Suprapubic skin (tissue), 4 donors: ENCODE measurements at places on chromosomes 16 and 17.

DNA sequence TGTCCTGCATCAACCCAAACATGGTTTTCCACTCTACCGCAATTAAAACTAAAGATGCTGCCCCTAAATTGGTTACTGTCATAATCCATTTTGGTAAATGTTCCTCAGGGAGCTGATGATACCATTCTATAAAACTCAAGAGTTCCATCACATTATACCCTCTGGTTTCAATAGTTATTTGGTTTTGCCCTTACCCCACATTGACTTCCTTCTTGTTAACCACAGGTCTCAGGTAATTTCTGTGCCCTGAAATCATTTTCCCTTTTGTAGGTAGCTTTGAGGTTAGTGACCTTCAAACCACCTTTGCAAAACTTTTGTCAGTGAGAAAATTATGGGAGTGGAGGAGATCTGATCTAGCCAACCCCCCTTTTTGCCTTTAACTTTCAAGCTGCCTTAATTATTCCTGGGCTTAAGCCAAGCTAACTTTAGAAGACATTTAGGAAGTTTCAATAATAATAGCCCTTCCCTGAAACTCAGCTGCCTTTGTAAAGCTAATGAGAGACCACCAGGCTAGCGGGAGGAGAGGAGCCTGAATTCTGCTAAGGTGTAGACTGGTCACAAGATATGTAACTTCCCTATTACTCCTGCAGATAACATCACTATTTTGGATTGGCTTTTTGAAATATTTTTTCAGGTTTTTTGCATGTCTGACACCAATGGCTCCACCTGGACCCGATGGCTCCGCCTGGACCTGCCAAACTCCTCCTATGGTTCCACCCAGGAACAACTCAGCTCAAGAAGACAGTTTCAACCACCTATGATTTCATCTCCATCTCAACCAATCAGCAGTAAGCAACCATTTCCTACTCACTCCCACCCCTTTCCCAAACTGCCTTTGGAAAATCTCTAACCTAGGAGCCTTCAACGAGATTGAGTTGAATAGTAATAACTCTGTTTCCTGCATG is 224.9 kb downstream of the HS3ST3B1 start:
- DNase-seq = no peak

GRCh38 chr17:32931686-32932085 is 3.7 kb downstream of the TMEM98 start:
- no peak for DNase-seq

- no peak for DNase-seq
These were observed 106.8 kb downstream of the BRIP1 start for GRCh38 chr17:61756561-61756960.

DNA sequence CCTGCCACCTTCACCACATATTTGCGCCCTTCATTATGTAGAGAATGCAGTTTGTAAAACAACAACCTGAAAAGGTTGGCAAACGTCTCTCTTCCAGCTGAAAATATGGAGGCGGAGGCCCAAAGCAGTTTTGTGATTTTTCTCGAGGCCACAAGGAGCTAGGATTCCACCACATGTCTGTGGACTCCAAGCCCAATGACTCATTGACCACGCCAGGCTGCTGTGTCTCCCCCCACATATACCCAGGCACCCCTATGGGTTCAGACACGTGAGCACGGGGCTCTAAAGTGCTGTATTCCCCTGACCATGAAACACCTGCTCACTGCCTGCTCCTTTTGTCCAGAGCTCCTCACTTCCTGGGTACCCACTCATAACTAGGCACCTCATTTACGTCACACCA is 121.4 kb upstream of the CDH5 start:
- DNase-seq = no peak

GRCh38 chr17:63438092-63439051 is 7.7 kb downstream of the CYB561 start:
- no peak for DNase-seq

GRCh38 chr17:67076290-67076689 is 31.9 kb downstream of the CACNG1 start:
- DNase-seq = no peak

DNA sequence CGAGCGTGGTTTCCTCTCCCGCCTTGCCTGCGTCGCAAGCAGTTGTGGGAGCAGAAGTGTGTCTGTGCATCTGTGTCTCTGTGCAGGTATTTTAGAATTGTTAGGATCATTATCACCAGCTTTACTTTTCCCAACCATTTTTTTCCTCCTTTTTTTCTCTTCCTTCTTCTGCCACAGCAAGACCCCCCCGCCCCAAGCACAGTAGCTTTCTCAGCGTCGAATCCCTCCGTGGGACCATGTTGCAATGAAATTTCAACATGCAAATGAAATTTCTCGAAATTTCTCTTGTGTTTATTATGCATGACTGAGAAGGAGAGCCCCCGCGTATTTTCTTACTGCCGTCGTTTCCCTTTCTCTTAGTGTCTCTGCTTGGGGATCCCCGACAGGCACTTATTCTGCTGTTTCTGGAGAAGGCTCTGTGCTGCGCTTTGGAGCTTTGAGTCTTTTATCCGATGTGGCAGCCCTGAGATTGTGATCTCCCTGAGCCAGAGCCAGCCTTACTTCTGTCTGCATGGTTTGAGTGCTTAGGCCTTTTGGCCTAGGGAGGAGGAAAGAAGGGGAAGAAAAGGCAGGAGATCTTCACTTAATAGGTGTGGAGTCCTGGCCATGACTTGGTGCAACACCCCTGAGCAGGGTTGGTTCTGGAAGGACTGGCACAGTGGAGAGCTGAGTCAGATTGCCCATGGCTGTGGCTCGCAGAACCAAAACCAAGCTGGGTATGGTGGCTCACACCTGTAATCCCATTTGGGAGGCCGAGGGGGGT is 5.0 kb downstream of the ARMC7 start:
- DNase-seq = no peak

DNA sequence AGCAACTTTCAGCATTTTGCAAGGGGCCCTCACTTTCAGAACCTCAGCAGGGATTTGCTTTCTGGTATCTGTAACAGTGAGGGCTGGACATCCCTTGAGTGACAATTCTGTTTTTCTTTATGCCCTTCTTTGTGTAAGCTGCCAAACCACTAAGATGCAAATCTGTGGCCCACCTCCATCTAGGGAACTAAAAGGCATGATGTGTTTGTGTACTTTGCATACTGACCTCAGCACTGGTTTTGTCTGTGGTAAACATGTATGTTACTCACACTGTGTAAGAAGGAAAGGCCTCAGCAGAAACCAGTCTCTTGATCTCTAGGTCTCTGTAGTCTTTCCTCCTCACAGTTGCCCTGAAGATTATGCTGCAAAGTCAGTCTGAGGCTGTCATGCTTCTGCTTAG is 396.6 kb upstream of the DYNLRB2 start:
- DNase-seq = no peak

DNA sequence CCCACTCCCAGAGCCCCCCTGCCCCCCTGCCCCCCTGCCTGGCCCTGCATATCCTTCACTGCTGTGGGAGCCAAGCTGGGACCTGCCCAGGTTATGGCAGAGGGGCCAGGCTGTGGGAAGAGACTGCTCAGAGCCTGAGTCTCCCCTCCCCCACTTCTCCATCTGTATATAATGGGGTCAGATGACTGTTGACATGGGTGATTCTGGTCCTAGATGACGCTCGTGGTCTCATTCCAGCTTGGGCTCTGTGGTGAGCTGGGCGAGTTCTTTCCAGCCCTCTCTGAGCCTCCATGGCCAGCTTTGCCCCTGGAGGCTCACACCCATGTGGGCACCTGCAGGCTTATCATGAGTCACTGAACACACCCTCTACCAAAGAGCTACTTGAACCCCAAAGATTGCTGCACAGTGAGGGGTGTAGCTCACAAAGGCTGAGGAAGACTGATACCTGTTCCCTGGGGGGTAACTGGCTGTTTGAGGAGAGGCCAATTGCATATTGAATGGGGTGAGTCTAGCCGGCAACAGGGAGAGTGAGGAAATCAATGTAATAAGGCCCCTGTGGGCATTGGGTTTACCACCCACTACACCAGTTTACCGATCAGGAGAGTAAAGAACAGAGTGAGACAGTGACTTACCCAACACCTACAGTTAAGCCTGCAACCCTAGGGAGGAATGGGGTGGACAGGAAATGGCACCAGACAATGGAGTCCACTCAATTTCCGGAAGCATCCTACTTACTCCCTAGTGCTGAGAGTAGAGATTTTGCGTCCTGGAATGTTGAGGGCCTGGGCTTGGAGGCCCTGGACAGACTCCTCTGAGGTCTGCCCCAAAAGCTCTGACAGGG is 4.2 kb upstream of the SREBF1 start:
- no peak for DNase-seq

GRCh38 chr16:12111223-12111622 is 134.7 kb downstream of the SNX29 start:
- no peak for DNase-seq

DNA sequence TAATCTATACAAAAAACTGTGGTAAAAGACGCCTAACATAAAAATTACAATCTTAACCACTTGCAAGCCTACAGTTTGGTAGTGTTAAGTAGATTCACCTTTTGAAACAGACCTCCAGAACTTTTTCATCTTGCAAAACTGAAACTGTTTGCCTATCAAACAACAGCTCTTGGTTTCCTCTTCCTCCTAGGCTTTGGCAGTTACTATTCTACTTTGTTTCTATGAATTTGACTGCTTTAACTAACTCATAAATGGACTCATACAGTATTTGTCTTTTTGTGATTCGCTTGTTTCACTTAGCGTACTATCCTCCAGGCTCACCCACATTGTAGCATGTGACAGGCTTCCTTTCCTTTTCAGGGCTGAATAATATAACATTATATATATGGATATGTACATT is 97.0 kb downstream of the PRKCA start:
- DNase-seq = no peak

DNA sequence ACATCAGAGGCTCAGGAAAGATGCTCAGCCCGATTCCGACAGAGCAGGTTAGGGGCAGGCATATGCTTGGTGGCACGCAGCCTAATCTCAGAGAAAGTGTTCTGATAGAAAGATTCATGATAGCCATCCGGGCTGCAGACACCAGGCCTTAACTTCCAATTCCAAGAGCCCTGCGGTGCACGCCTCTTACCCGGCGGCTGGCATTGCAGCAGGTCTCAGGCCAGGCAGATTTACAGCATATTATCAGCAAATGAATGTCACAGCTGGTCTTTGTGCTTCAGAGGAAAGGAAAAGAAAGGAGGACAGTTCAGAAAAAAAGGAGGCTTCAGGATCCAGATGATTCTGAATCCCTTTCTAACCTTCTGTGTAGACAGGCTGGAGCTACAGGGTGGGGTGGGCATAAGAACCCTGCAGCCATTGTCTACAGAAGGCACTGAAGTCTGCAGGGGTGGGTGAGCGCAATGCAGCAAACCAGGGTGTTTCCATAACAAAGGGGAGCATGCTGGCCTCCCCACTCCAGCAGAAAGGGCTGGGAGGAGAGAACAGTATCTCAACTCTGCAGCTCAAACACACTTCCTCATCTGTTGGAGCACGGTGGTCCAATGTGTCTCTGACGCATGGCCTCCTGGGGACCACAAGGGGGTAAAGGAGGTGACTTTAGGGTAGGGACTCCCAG is 277.4 kb upstream of the XYLT1 start:
- DNase-seq = no peak

- peak; percentile 79 for DNase-seq
These were observed 412 bp downstream of the EPN2 start for GRCh38 chr17:19237389-19238166.

- no peak for DNase-seq
These were observed 15.7 kb downstream of the ASGR2 start for GRCh38 chr17:7098802-7099459.

DNA sequence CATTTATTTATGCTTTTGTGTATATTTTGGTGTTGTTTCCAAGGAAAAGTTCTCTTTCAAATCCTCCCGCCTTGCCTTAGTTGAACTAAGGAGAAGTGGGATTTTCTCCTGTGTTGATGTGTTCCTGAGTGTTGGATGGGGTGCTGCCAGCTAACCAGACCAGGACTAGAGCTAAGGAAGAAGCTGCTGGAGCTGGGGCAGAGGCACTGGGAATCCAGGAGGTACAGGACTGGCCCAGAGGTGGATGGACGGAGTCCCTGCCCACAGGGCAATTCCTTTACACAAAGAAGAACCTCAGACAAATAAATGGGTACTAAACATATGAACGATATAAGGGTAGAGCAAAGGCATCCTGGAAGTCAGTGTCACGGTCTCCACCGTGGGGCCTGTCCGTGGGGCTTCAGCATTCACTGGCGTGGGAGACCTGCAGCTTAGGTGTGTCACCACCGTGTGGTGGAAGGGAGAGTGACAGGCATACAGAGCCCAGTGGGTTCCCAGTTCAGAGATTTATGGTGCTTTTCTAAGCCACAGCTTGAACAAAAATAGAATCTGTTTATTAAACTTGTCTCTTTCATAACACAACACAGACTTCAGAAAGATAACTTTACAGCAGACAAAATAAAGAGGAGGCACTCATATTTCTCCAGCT is 270.7 kb downstream of the NTN1 start:
- DNase-seq = no peak

DNA sequence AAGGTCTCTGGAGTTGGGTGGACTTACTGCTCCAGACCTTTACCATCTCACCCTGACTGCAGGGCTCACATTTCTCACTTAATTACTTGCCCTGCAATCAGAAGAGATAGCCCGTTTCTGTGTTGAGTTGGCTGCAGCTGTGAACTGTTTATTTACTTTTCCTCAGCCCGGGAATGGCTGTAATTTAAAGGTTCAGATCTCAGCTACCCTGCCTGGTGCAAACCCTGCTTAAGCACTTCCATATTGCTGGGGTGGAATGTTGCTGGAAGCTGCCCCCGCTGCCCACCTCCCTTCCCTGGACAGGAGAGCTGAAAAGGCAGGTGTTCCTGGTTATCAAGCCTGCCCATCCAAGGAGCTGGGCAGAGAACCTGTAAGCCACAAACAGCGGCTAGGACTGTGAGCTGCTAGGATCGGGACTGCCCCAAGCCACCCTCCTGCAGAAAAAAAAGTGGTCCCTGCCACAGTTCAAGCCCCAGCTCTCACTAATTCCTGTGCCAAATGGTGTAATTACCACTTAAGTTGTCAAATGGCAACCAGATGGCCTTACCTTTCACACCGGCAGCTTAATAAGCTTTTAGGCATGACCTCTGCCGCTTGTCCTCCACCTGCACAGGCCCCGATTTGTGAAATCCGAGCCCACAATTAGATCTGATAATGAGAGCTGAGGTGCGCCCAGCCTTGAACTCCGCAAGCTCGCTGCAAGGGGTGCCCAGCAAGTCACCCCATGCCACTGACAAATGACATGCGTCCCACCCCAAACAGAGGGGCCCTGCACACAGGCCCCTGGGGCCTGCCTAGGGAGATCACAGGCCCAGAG is 269.8 kb downstream of the C16orf95 start:
- DNase-seq = no peak

DNA sequence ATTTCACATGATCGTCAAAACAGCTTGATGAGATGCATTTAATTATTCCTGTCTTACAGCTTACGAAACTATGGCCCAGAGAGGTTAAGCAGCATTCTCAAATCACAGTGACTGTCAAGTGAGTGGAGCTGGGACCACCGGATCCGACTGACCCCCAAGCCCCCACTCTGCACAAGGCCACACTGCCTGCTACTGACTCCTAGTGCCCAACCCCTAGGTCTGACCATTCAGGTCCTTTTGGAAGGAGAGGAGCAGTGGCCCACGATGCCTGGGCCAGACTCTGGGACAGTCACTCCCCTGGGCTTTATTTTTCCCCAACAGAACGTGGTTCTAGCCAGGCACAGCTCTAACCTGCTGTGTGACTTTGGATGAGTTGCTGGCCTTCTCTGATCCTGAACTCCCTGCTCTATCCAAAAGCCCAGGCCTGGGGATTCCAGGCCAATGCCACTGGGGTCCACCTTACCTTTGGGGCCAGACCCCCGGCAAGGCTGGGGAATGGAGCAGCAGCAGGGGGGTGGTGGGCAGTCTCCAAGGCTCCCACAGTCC is 9.9 kb downstream of the TSPOAP1 start:
- DNase-seq = peak; percentile 51
